WTC11 (cell line): ENCODE measurements at places on chromosomes 16 and 17. TPM values are rescaled to one million over a fixed set of nuclear protein-coding genes. Genes with fewer than 3 reads are reported as not detected.
A peak's percentile ranks its signal among the peaks of the same experiment; 100 is the strongest.

The NAE1 gene
- 103 to 129 TPM (median 107 TPM) in 3 replicates for total RNA-seq

The GINS2 gene
- 35.5 to 38.4 TPM (median 38.0 TPM) in 3 replicates for total RNA-seq

The TBC1D3E gene
- total RNA-seq: not detected in 3 replicates

The ENPP7 gene
- 0.11 TPM in 1 of 3 replicates, not detected in the others for total RNA-seq

GRCh38 chr17:80082403-80083135 lies 18.8 kb upstream of the GAA start:
- no peaks in the 10 kb centered on the region for H3K36me3 ChIP-seq
- H3K27me3 ChIP-seq: no peaks in the 10 kb centered on the region
- peak; percentile 85 for DNase-seq
- no peak overlapping the region for H3K27ac ChIP-seq
- H3K4me1 ChIP-seq: peaks cover 8% of the 10 kb centered on the region; the same call in 1 of the 2 replicates

- no peak overlapping the region for H3K27ac ChIP-seq
- H3K4me3 ChIP-seq: no peak overlapping the region
- H3K36me3 ChIP-seq: no peaks in the 10 kb centered on the region
Measured at GRCh38 chr16:46850619-46851555, 19.9 kb upstream of the C16orf87 start.

GRCh38 chr17:82021107-82021899 lies 1.4 kb downstream of the CENPX start:
- H3K27me3 ChIP-seq: no peaks in the 10 kb centered on the region; the same call in 1 of the 2 replicates
- peaks cover 11% of the 10 kb centered on the region for H3K4me1 ChIP-seq
- H3K27ac ChIP-seq: no peak overlapping the region
- H3K36me3 ChIP-seq: no peaks in the 10 kb centered on the region; the same call in 1 of the 2 replicates
- DNase-seq: peak; percentile 55

DNA sequence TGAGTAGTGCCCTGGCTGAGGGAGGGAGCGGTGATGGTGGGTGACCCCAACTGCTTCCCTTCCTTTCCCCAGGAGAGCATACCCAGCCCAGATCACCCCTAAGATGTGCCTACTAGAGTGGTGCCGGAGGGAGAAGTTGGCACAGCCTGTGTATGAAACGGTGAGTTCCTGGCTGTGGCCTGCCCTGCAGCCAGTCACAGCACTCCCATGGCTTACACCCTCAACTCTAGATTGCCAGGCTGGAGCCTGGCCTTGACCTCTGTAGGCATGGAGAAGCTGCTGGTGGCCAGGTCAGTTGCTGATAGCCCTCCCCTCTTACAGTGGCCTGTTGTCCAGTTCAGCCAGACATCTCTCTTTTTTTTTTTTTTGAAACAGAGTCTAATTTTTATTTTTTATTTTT lies 8.6 kb upstream of the NFATC3 start:
- H3K4me3 ChIP-seq: no peak overlapping the region
- no peaks in the 10 kb centered on the region for H3K4me1 ChIP-seq
- no peak overlapping the region for H3K27ac ChIP-seq
- no peak for DNase-seq

DNA sequence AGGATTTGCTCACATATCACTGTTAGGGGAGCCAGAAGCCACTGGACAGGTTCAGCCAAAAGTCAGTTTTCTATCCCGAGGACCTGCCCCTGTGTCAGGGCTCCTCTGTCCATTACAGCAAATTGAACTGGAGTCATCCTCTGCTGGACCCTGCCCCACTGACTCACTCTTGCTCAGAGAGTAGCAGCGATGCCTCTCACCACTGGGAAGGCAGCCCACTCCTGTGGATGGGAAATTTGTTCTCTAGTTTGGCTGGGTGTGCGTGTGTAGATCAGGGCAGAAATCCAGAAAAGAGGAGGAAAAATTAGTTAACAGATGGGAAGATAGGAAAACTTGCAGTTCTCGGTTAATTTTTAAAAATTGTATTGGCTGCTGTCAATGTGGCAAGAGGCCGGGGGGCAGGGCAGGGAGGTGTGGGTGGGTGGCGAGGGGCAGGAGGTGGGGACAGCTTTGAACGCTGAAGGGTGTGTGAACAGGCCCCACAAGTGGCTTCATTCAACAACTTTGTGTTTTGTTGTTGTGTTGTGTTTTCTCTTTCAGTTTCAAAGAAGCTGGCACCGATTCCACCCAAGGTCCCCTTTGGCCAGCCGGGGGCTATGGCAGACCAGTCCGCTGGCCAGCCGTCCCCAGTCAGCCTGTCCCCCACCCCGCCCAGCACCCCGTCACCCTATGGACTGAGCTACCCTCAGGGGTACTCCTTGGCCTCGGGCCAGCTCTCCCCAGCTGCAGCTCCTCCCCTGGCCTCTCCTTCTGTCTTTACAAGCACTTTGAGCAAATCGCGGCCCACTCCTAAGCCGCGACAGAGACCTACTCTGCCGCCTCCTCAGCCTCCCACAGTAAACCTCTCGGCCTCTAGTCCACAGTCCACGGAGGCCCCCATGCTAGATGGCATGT lies 33.6 kb downstream of the ELAC2 start:
- H3K27ac ChIP-seq: peak overlapping the region; percentile 88; the same call in 1 of the 2 replicates
- H3K4me3 ChIP-seq: no peak overlapping the region
- no peak for DNase-seq
- H3K36me3 ChIP-seq: peaks cover 12% of the 10 kb centered on the region
- H3K27me3 ChIP-seq: no peaks in the 10 kb centered on the region
- peaks cover 30% of the 10 kb centered on the region for H3K4me1 ChIP-seq

DNA sequence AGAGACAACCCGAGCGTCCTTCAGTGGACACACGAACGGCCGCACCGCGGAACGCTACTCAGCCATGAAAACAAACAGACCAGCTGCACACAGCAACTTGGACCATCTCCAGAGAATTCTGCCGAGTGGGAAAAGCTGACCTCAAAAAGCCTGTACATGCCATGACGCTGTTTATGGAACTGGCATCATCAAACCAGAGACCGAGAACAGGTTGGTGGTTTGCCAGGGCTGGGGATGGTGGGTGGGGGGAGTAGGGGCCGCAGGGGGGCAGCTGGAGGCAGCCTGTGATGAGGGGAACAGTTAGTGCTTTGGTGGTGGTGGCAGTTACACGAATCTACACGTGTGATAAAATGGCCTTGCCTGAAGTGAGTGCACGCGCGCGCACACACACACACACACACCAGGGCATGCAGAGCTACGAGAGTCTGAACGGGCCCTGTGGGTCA lies 169.8 kb downstream of the LAT start:
- no peaks in the 10 kb centered on the region for H3K27me3 ChIP-seq
- no peak for DNase-seq
- H3K4me1 ChIP-seq: peaks cover 28% of the 10 kb centered on the region
- H3K36me3 ChIP-seq: no peaks in the 10 kb centered on the region
- H3K27ac ChIP-seq: no peak overlapping the region
